NCI-H510A (cell line): ENCODE measurements at places on chromosomes 6 and 20.

DNA sequence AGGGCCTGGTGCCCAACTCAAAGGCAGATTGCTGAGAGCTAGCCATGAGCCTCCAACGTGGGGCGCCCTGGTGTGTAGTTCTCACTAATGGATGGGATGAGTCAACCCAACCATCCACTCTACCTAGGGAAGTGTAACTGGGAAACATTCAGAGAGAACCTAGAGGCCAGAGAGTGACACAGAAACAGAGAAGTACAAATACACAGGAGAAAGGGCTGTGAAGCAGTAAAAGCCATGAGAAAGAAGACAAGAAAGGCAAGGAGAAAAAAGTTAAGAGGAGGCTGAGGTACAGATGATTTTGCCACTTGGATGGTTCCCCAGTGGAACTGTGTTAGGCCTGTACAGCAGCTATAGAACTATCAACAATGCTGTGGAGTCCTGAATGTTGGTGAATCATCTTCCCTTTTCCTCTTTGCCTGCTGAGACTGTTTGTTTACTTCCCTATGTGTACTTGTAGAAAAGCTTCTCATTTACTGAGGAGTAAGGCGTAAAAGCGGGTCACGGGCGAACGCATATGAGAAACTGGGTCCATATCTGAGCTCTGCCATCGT, 39.0 kb downstream of the MAN1A1 start:
- no peak for DNase-seq

DNA sequence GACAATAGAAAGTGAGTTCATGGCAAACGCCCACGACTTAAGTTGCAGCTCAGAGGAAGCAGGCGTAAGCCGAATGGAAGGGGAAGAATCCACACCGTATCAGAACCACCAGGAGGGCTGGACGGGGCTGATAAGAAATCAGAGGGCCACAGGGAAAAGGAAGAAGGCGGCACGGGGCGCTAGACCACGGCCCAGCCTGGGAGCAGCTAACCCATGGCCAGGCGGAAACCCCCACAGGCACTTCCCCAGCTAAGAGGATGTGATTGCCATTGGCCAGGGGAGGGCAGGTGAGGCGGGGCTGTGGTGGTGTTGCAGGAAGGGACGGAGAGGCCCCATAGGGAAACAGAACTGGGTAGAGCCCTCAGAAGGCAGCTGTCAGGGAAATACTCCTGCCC, 174.0 kb upstream of the AFDN start:
- DNase-seq, result no peak

DNA sequence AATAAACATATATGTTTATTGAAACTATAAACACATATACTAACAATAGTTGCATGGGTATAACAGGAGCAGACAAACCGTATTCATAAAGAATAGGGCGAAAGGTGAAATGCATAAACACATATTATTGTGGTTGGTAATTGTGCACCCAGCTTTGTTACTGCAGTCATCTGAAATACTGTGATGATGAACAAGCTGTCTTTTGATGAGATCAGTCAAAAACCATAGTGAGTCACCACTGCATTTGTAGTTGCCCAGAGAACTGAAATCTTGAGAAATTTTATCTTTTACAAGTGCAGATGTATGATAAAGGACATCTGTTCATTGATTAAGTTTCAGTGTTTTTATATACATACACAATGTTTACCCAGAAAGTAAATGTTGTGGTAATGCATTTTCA, 133.7 kb downstream of the MYO6 start:
- no peak for DNase-seq

GRCh38 chr20:44003609-44004008, 89.0 kb downstream of the TOX2 start:
- no peak for DNase-seq

GRCh38 chr20:49796600-49797343, 15.9 kb upstream of the SLC9A8 start:
- no peak for DNase-seq

- DNase-seq, result no peak
Measured at GRCh38 chr20:17785007-17785406, 85.2 kb downstream of the BANF2 start.

DNA sequence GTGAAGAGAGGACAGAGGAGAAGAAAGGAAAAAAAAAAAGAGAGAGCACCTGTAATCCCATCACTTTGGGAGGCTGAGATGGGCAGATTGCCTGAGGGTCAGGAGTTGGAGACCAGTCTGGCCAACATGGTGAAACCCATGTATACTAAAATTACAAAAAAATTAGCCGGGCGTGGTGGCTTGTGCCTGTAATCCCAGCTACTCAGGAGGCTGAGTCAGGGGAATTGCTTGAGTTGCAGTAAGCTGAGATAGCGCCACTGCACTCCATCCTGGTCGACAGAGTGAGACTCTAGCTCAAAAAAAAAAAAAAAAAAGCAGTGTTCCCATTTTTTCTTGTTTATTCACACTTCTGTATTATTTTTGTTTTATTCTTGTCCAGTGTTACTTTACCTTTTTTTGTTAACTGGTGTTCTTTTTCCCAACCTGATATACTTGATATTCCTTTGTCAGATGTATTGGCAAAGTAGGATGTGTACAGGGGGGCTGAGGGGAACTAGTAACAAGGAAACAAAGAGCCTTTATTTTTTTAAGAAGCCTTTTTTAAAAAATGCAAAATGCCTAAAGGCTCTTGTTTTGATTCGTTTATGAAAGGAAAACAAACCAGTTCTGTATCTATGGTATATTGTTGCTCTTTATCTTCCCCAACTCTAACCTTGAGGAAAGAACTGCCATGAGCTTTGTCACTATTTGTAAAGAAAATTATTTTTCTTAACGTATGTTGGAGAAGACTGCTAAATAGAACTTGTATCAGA, 22.3 kb downstream of the COL19A1 start:
- DNase-seq, result no peak

GRCh38 chr6:53861518-53861917, 66.7 kb downstream of the LRRC1 start:
- DNase-seq, result no peak

- no peak for DNase-seq
Measured at GRCh38 chr20:57243480-57244220, 22.8 kb downstream of the BMP7 start.

GRCh38 chr6:118886641-118887040, 7.3 kb upstream of the ASF1A start:
- DNase-seq, result no peak

- DNase-seq, result no peak
Measured at GRCh38 chr20:1041845-1042390, 39.8 kb upstream of the RSPO4 start.

- DNase-seq, result no peak
Measured at GRCh38 chr6:23034926-23035325, 465.6 kb downstream of the HDGFL1 start.

DNA sequence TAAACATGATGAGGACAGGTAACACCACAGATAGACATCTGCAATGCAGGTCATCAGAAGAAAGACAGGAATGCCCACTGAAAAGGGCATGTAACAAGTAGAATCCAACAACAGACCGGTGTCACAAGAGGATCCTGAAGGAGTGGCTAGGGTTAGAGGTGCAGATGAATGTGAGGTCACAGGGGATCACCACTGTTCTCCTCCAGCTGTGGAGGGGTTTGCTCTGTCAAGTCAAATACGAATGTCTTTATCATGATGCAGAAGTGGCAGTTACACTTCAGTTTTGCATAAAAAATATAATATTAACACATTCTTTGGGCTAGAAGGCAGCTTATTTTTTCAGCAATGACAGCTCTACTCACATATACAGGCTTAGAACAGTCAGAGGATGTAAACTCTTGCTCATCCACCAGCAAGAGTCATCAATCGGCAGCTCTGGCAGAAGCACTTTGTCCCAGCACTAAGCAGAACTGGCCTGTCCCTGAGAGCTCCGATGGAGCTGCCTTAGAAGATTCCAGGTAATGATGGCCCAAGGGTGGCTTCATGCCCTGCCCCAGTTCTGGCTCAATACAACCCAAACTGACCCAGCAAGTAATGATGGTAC, 130.4 kb upstream of the TRAF3IP2 start:
- no peak for DNase-seq

GRCh38 chr6:141598487-141598886, 534.2 kb upstream of the GJE1 start:
- no peak for DNase-seq

DNA sequence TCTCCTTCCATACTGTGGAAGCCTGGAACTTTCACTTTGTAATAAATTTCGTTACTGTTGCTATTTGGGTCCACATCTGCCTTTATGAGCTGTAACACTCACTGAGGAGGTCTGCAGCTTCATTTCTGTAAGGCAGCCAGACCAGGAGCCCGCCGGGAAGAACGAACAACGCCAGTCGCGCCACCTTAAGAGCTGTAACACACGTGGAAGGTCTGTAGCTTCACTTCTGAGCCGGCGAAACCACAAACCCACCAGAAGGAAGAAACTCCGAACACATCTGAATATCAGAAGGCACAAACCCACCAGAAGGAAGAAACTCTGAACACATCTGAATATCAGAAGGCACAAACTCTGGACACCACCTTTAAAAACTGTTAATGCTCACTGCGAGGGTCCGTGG, 589.9 kb upstream of the SLC35B3 start:
- no peak for DNase-seq

DNA sequence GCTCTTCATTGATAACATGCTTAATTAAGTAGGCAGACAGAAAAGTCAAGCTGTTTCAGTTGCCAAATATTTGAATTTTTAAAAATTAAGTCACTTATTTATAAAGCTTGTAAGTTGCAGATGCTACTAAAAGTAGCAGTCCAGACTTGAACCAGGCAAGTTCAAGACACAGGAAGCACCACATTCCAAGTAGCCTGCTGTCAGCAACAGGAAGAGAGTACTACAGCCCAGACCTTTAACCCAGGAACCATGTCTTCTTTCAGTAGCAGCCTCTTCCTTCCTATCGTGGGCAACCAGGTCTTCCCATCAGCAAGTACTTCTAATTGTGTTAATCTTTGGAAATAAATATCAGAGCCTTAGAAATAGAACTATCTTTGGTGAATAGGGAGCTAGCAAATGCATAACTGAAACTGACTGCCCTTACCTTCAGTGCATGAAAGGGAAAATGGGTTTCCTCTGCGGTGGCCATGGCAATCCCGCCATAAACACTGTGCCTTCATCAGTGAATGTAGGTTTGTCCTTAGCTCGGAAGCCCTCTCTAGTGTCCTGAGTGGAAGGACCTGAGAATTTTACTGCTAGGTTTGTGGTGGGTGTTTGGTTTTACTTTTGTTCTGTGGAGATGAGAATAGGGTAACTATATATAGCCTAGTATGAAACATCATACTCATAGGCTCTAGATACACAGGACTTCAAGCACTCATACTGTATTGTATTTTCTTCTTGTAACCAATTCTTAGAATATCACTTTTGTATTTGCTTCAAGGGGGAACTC, 95.6 kb downstream of the SYCP2 start:
- DNase-seq, result no peak

DNA sequence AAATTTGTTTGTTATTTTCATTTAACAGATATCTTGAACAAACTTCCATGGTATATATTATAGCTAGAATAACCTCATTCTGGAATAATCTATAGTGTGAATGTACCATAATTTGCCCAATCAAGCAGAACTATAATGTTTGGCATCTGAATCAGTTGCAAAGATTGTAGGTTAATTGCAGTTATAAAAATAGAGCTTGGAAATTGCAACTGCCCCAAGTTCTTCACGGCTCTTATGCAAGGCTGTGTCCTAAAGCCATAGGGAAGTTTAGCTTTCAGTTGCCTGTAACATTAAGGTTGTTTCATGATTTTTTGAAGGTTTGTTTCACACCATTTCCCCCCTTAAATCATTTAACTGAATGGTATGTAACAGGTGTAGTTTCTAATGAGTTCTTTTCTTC, 19.4 kb downstream of the NQO2 start:
- no peak for DNase-seq

GRCh38 chr6:12602951-12603672, 113.5 kb upstream of the PHACTR1 start:
- DNase-seq, result no peak

DNA sequence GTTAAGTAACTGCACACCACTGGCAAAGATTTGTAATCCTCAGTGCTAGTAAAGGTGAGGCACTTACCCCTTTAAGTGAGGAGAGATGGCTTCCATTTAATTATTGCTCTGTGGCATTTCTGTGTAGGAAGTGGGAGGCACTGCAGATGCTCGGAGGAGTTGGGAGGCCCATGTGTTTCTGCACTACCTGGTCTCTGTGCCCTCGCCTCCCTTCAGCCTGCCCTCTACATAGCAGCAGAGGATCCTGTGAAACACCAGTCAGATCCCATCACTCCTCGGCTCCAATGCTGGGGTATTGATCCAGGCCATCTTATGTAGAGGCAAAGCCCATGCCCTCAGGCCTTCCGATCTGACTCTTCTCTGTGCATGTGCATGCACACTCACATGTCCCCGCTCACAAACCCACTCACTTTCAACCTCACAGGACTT, 67.0 kb downstream of the SLX4IP start:
- DNase-seq, result no peak

GRCh38 chr6:43271103-43271815, 26.8 kb upstream of the SLC22A7 start:
- no peak for DNase-seq
